ENCODE measurements at places on chromosomes 1 and 21. TPM values are rescaled to one million over a fixed set of nuclear protein-coding genes. Genes with fewer than 3 reads are reported as not detected.

Gene CFAP57
- total RNA-seq: 0.49 TPM

Gene VAV3
- 0.70 TPM for total RNA-seq

Gene UBE2Q1
- 53.7 TPM for total RNA-seq

Gene TEX35
- not detected for total RNA-seq

Gene PLPPR4
- not detected for total RNA-seq

Gene PIGK
- total RNA-seq: 25.6 TPM

Gene ADIPOR1
- total RNA-seq: 64.2 TPM

Gene CD244
- not detected for total RNA-seq

Gene HTR6
- 0.07 TPM for total RNA-seq

Gene CSF3R
- total RNA-seq: not detected

Gene CYB5RL
- 3.3 TPM for total RNA-seq

Gene SCAF4
- 19.5 TPM for total RNA-seq

Gene SERINC2
- total RNA-seq: 30.0 TPM

Gene LRRC53
- not detected for total RNA-seq

Gene ARHGAP29
- 16.5 TPM for total RNA-seq

Gene RXRG
- total RNA-seq: not detected

Gene LGR6
- total RNA-seq: 0.42 TPM

Gene TACSTD2
- total RNA-seq: not detected

Gene CACNA1S
- total RNA-seq: not detected

Gene CHI3L2
- 0.79 TPM for total RNA-seq

Gene TEX38
- not detected for total RNA-seq

Gene FOXO6
- total RNA-seq: 0.49 TPM

Gene USP25
- total RNA-seq: 8.3 TPM

Gene VPS13D
- 6.7 TPM for total RNA-seq

Gene FMO5
- total RNA-seq: 0.29 TPM

Gene CNR2
- 0.02 TPM for total RNA-seq
